ENCODE measurements at places on chromosomes 6 and 20.

GRCh38 chr6:117795234-117795633, 111.8 kb upstream of the SLC35F1 start:
- DNase-seq = no peak

GRCh38 chr6:135325624-135326424, 144.7 kb downstream of the MYB start:
- peak; percentile 0 for DNase-seq

DNA sequence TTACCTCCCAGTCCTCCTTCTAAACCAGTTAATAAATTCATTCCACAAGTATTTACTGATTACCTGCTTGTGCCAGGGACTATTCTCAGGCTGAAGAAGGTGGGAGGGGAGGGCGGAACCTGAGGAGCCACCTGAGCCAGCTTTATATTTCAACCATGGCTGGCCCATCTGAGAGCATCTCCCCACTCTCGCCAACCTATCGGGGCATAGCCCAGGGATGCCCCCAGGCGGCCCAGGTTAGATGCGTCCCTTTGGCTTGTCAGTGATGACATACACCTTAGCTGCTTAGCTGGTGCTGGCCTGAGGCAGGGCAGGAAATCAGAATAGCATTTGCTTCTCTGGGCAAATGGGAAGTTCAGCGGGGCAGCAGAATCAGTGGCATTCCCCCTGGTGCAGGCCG, 4.9 kb upstream of the AAR2 start:
- DNase-seq = no peak

GRCh38 chr20:53296025-53296424, 297.6 kb downstream of the ZNF217 start:
- DNase-seq = peak; percentile 39

DNA sequence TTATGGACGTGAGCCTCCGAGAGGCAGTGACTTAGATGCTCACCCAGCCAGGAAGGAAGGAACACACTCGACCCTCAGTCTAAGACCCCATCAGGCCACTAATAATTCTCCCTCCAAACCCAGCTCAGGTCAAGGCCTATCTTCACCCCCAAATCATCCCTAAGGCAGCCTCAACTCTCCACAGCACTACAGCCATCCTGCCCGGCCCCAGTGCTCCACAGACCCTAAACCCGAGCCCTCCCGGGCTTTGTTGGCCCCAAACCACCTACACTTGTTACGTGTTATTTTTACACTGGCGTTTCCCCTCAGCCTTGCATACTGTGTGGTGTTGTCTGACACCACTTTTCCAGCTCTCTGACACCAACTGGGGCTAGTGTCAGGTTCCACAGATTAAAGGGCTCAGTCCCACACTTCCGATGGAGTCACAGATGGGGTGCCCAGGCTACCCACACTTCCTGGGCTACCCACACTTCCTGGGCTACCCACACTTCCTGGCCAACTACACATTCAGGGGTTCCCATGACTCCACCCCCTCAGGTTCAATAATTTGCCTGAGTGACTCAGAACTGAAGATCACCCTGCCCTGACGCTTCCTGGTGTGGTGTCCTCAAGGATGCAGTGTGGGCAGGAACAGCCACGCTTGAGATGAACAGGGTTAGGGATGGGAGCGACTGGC, 25.3 kb downstream of the RBCK1 start:
- no peak for DNase-seq

GRCh38 chr6:26607434-26608230, 10.9 kb downstream of the ABT1 start:
- DNase-seq = peak; percentile 64

GRCh38 chr20:38853759-38854158, 48.3 kb downstream of the PPP1R16B start:
- no peak for DNase-seq

DNA sequence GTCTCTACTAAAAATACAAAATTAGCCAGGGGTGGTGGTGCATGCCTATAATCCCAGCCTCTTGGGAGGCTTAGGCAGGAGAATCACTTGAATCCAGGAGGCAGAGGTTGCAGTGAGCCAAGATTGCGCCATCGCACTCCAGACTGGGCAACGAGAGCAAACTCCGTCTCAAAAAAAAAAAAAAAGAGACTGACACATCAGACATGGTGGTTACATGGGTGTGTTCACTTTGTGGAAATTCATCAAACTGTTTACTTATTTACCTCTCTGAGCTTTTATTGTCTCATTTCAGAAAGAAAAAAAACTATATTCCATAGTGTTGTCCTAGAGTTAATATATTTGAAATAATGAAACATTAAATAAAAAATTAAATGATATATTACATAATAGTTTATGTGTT, 64.8 kb downstream of the MBOAT1 start:
- DNase-seq = no peak
